ENCODE measurements at places on chromosomes 16 and 17.

- DNase-seq, result no peak
Measured at GRCh38 chr17:42378359-42378958, 9.8 kb downstream of the STAT3 start.

- DNase-seq, result no peak
Measured at GRCh38 chr17:50382931-50383330, 9.9 kb downstream of the EME1 start.

- no peak for DNase-seq
Measured at GRCh38 chr17:61280338-61280737, 119.3 kb upstream of the TBX2 start.

GRCh38 chr17:80265205-80266068 lies 4.8 kb downstream of the RNF213 start:
- peak; percentile 78 for DNase-seq
